Esophagus squamous epithelium (tissue), 5 donors: ENCODE measurements at places on chromosomes 6 and 20.

GRCh38 chr6:44667668-44668390 lies 280.3 kb downstream of the CDC5L start:
- DNase-seq, result no peak

DNA sequence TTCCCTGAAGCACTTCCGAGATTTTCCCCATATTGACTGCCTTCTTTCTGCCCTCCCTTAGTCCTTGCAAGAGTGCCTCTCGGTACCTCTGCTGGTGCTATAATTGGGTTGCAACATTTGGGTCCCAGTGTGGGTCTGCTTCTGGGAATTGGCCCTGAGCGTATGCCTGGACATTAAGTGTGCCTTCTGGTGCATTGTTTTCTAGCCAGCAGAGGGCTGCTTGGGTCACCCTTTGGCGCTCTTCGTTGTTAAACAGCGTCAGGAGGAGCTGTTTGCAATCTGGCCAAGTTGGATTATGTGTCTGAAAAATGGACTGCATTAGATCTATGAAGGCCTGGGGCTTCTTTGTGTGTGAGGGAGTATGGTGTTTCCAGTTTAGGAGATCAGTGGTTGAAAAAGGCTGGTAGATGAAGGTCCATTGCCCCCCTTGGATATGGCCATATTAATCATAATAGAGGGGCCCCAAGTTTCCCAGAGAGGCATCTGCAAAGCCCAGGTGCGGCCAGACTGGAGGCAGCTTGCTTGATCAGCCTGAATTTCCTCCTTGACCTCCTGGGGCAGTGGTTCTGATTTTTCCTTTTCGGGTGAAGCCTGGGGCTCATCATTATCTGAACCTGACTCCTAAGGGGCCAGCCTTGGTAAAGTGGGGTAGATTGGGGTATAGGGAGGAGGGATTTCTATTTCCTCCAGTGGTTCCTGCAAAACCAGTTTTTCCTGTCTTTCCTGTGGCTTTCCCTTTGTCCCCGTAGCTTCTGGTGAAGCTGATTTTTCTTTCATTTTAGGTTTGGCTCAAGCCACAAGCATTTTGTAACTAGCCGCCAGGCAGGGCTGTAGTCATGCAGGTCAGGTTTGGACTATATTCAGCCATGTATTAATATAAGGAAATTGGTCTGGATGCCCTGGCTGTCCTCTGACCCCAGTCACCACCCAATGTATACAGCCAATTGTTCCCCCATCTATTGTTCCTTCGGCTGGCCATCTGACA lies 85.4 kb upstream of the GPR6 start:
- no peak for DNase-seq

- no peak for DNase-seq
Observed at GRCh38 chr6:135576055-135576454, 78.5 kb upstream of the AHI1 start.

DNA sequence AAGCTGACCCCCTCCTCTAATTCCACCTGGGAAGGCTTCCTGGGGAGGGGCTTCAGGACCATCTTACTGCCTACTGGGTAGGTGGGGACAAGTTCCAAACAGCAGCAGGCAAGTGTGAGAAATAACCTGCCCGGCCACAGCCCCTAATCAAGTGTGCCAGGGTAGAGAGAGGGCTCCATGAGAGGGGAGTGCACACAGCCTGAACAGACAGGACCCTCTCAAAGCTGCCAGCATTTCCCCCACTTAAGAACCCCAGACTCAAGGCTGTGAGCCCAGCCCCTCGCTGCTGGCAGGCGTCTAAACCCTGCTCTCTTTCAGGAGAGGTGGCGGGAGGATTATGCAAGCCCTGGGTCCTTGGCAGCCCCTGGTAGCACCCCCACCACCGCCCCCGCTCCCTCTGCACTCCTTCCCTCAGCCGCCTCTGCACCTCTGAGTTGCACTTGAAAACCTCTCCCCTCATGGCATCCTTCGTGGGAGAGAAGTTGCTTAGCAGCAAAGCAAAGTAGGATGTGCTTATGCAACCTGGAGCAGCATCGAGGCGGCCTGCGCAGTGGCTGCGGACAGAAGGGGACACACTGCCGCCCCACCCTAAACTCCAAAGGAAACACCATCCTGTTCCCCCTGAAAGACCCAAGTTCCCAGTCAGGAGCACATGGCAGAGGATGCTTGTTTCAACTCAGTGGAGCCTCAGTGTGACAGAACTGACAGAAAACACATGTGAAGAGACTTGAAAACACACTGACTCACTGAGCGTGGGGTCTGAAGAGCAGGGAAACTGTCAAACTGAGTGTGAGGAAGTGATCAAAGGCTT lies 10.5 kb downstream of the DDRGK1 start:
- no peak for DNase-seq

DNA sequence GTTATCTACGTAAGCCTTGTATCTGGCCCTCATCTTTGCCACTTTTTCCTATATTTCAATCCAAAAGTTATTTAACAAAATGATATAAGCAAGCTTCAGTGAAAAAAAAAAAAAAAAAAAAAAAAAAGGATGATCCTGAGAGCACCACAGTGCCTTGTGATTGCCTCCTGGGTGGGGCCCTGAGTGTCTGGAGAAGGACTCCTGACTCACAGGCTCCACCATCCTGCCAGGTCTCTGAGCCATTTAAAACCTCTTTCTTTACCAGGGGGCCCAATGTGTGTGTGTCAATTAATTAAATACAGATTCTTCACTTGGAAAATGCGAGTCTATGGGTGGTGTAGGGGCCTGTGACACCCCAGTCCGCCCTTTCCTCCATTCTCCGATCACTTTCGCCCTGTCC lies 105.2 kb downstream of the SMOC2 start:
- DNase-seq, result no peak

DNA sequence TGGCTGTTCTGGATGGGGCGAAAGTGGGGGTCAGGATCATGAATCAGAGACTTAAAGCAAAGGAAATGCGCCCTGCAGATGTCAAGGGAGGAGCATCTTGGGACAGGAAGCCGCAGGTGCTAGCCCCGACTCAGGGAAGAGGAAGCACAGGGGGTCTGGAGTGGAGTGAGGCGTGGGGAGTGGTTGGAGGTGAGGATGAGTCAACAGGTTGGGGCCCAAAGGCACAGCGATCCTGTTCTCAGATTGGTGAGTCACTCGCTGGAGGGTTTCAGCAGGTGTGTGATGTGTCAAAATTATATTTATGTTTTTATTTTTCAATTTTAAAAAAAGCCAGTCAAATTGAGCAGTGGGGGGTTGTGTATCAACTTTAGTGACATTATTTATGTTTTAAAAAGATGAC lies 19.0 kb downstream of the PACSIN1 start:
- DNase-seq, result no peak

DNA sequence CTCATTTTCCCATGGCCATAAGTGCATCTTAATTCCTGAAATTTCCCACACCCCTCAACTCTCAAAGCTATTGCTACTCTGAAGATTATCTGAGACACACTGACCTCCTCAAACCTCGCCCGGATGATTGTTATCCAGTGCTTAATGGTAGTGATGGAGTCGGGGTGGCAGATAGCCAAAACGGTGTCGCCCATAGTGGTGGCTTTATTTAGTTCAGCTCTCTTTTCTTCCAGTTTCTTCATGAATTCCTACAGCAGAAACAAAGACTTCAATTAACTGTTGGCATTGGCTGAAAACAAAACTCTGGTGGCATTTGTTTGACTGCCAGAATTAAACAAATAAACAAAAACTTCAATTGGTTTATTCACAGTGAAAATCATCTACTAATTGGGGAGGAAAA lies 165.4 kb downstream of the DST start:
- no peak for DNase-seq

GRCh38 chr20:57664924-57665588 lies 44.8 kb downstream of the PMEPA1 start:
- DNase-seq, result no peak

- DNase-seq, result no peak
Observed at GRCh38 chr20:15039088-15039752, 701.8 kb upstream of the FLRT3 start.

- no peak for DNase-seq
Observed at GRCh38 chr6:157287247-157287850, 36.0 kb downstream of the TMEM242 start.

GRCh38 chr6:44237813-44238433 lies 9.0 kb upstream of the HSP90AB1 start:
- DNase-seq, result no peak

DNA sequence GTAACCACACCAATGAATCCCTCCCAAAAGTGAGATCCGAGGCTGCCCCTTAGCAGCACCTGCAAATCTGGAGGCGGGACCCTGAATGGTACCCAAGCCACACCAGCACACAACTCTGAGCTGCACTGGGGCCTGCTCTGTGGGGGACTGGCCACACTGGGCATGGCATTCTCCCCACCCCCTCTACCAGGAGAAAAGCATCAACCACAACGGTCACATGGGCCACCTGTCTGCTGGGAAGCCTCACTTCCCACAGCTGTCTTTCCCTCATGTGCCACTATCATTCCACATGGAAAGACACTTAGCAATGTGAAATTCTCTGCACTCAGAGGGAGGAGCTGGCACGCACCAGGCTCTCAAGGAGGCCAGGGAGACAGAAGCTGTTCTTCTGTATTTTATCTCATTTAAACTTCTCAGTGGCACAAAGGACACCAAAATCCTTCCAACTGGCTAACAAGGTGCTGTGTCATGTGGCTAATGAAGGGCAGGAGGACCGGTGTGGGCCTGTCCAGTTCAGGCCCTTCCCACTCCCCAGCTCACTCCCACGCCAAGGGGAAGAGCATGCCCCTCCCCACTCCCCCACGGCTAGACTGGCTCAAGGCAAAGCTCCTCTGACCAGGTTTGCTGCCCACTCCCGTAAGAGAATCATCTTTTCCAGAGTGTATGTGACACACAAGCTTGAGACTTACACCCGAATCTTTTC lies 19.0 kb downstream of the YTHDF1 start:
- DNase-seq, result no peak

DNA sequence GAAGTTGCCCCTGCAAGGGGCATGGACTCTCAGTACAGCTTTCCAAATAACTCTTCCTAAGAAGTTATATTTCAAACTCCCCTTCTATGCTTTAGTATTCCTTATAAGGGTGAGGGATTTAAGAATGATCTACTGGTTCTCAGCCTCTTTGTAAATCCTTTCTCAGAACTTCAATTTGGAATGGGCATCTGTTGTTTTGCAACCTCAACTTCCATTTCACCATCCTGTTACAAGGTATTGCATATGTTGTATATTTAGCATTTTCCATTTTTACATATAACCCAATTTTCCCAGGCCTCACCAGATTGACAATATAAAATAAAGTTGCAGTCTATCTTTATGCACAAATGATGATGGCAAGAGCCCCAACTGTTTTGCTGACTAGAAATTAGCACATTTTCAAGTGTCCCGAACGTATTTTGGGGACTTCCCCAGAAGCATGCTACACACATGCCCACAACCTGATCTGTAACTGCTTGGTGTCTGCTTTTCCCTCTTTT lies 154.9 kb upstream of the CARMIL1 start:
- no peak for DNase-seq

DNA sequence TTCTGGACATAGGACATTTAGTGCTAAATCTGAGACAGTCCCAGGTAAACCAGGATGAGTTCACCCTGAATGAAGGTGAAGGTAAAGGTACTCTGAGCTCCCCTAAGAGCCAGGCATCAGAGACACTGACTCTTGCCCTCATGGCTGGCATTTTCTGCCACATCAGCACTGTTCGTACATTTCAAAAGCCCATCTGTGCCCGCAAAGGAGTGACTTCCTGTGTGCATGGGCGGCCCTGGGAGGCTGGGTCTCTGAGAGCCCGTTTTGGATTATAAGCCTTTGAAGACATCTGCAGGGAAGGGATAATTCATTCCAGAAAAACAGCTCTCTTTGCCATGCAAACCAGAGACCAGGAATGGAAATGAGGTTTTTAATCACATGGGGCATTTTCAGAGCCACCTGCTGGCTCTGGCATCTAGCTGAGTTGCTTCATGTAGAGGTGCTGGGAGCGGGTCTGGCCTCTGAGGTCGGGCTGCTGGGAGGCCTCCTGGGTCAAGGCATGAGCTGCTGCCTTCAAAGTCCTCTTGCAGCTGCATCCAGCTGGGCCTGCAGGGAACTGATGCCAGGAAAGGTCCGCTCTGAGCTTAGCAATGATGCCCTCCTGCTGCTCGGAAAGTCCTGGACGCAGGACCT lies 348.3 kb downstream of the DHX35 start:
- no peak for DNase-seq

DNA sequence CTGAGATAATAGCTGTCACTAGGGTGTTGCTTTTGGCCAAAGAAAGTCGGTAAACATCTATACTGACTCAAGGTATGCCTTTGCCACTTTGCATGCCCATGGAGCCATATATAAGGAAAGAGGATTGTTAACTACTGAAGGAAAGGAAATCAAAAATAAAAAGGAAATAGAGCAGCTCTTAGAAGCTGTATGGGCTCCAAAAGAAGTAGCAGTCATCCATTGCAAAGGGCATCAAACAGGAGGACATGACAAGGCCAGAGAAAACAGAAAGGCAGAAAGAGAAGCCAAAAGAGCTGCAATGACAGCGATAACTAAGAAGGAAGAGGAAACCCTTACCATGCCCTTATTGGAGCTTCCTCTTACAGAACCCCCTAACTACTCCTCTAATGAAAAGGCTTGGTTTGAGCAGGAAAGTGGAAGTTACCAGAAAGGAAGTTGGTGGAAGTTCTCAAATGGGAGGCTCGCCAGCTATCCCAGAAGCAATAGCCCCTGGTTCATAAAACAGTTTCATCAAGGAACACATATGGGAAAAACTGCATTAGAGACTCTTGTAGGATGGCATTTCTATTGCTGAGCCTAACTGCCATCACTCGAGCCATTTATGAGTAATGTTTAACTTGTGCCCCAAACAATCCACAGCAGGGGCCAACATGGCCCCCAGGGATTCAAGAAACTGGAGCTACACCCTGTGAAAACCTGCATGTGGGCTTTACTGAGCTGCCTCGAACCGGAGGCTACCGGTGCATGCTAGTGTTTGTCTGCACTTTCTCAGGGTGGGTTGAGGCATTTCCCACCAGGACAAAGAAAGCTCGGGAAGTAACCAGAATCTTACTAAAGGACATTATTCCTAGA lies 7.0 kb downstream of the IL22RA2 start:
- no peak for DNase-seq

- no peak for DNase-seq
Observed at GRCh38 chr6:167668754-167669552, 157.8 kb upstream of the AFDN start.
